ENCODE measurements at places on chromosomes 12 and 14. TPM values are rescaled to one million over a fixed set of nuclear protein-coding genes. Genes with fewer than 3 reads are reported as not detected.

The INSM2 gene
- total RNA-seq = not detected

DNA sequence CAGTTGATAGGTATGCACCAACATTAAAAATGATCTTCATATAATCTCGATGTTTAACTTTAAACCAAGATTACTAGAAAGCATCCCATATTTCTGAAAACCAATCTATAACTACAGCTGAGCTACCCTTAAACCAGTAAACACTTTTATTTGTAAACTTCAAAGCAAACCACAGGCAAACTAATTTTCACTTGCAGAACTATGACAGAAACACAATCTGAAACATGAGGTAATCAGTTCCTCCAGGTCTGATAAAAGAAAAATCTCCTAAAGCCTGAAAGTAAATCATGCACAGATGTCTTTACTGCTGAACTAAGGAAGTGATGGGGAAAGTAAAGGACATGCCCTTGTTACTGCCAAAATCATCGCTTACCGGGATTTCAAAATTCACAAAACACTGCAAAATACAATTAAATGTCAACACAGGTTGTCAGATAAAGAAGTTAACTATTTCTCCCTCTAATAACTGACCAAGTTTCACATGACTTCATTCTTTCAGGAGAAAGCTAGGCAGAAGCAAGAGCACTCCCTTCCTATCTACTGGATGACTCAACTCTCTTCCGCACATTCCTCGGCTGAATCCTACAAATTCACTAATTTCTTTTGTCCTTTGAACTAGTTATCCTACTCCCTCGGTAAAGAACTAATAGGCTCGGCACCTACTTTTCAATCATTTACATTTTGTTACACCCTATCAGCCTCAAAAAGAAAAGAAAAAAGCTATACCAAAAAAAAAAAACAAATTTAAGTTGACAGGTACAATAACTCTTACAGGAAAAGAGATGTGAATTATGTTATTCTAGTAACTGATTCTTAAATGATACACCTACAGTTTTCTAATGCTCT lies 1.4 kb downstream of the EEA1 start:
- DNase-seq = no peak

GRCh38 chr12:53963434-53964314 lies 9.0 kb downstream of the HOXC12 start:
- DNase-seq = no peak

DNA sequence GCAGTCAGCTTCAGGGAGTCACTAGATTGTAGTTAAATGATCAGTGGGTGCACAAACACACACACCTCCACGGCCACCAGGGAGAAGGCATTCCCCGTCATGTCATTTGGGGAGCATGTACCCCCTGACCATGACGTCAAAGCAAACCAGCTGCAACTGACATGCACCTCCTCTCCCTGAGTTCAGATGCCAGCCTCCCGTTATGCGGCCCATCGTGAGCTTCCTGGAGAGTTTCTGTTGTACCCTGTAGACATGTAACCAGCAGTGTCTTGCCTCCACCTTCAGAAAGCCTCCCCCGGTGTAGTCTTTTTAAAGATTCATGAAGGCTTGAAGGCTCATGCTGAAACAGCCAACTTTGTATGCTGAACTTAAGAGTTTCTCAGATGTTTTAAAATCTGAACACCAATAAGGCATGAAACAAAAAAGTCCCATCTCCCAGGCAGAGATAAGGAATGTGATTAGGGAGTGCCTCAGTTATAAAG lies 54.8 kb downstream of the FNTB start:
- DNase-seq = no peak

- DNase-seq = no peak
Measured at GRCh38 chr14:71686677-71687076, 245.6 kb upstream of the RGS6 start.

All from HCT116 (cell line).